ENCODE measurements at places on chromosomes 5 and 9.

- no peak for DNase-seq
Measured at GRCh38 chr5:150675069-150675468, 14.0 kb downstream of the MYOZ3 start.

- DNase-seq, result no peak
Measured at GRCh38 chr5:158064334-158065123, 205.6 kb upstream of the CLINT1 start.

DNA sequence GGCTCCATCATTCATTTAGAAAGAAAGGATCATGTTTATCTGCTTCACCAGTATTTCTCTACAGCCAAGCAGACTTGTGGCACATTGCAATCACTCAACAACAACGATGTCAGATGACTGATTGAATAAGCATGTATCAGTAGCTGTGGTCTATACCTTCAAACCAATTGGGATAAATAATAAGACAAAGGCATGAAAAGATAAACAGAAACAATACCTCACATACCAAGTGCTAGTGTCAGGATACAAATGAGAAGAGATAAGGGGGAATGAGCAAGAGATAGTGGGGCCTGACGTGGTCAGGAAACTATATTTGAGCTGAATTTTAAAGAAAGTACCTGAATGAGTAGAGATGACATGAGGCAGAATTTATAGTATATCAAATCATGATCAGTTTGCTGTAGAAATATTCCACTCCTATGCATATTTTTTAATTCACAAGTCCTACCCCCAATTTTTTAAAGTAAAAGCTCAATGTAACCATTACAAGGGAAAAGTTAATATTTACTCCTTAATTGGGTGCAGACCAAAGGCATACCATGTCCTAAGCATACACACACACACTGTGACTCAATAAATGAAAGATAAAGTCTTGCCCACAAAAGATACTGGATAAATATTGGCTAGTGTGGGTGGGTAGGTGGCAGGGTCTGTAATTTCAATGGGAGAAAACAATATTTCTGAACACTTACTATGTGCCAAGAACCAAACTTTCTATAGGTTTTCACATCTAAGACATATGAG, 284.5 kb downstream of the SPOCK1 start:
- DNase-seq, result no peak

- no peak for DNase-seq
Measured at GRCh38 chr5:147203213-147203612, 31.6 kb upstream of the STK32A start.

DNA sequence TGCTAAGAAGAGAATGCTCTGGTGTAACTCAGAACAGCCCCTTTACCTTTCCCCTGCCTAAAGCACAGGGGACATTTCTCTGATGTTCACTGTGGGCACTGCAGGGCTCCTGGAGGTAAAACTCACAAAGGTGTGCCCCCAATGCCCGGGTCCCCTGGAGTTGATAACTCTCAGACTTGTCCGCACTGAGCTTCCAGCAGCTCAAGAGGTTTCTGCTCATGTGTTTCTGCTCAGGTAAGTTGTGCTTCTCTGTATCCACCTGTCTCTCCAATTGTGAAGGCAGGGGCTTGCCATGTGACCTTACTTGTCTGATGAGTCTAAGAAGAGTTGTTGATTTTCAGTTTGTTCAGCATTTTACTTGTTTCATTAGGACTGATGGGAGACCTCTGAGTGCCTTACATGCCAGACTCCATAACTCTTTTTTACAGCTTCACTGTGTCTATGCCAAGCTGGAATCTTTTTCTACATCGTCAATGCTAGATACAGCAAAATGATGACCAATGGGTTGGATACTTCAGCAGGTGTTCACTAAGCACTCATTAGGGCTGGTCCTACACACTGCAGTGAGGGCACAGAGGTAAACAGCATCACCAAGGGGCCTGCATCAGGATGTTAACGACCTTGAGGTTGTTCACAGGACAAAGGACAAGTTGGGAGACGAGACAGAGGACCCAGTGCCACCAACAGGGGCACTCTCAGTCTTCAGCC, 56.4 kb downstream of the MRPL36 start:
- DNase-seq, result no peak

DNA sequence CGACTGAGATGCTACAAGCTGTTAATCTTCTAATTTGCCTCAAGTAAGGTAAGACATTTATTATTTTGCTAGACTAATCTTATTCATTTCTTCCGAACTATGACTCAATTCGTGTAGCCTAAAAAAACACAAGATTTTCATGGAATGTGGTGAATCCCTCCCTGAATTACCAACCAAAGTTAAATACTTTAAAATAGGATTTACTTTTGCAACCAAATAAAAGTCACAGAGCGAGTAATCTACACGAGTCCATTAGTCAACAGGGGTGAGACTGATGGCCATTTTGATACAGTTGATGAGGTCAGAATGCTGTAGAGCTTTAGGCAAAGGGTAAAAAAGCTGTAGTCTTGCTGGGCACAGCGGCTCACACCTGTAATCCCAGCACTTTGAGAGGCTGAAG, 13.1 kb upstream of the BNC2 start:
- DNase-seq, result no peak

GRCh38 chr9:35341585-35341984, 148.3 kb upstream of the RUSC2 start:
- DNase-seq, result no peak

DNA sequence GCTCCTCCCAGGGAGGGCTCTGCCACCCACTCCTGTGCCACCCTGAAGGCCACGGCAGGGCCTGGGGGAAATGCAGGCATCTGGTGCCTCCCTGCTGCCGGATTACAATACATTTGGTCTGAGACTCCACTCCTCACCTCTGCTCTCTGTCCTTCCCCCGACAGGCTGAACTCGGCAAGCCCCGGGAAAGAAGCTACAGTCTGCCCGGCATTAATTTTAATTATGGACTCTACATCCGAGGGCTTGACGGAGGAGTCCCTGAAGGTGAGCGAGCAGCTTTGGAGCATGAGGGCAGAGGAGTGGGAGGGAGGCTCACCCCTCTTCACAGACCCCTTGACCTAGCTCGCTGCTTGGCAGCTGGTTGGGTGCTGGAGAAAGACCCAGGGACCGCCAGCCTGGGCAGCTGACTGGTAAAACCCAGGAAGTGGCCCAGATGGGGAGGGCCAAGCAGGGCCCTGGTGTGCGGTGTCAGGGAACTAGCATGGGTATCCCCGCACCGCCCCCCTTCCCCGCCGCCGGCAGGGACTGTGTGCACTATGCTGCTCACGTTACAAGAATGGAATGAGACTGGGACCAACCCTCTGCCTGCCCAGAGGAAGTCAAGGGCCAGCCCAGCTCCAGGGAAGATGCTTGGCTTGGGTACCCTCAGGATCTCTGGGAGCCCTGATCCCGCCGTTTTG, 83.7 kb upstream of the BARHL1 start:
- DNase-seq, result no peak

DNA sequence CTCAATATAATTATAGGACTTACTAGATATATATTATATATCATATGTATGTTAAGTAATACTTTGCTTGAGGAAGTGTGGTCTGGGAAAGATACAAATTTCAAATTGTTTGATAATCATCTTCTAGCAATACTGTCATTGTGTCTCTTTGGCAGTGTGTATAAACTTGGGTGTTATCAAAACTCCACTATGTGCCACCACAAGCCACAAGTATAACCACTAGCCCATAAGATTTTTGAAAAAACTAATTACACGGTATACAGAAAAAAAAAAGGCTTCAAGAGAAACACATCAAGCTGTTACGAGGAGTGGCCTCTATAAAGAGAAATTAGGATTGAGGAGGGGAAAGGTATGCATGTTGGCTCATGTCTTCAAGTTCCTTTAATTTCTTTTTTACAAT, 44.7 kb upstream of the PCSK5 start:
- no peak for DNase-seq

DNA sequence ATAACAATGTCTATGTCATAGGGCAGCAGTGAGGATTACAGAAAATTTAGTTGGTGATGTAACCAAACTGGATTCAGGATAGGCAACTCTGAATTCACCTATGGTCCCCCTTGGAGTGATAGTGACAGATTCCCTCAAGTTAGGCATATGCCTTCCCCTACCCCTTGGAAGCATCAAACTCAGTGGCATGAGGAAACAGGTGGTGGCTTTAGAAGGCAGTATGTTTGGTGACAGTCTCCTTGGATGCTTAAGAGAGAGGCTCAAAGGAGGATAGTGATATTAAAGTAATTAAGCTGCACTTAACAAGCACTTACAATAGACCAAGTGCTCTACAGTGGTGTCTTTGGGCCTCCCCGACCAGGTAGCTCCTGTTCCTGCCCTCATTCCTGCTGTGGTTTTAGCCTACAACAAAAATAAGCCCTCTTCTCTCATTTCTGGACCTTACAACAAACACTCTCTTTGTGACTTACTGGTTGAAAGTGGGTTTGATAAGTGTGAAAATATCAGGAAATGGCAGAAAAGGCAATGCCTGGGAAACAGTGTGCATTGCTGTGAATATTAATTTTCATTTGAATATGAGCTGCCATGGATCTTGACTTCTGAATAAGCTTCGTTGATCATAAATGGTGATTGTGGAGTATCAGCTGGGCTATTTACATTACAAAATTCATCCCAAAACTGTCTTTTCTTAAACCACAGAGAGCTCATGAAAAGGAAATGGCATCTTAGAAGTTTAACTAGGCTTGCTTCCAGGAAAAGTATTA, 29.2 kb downstream of the NR4A3 start:
- DNase-seq, result no peak

DNA sequence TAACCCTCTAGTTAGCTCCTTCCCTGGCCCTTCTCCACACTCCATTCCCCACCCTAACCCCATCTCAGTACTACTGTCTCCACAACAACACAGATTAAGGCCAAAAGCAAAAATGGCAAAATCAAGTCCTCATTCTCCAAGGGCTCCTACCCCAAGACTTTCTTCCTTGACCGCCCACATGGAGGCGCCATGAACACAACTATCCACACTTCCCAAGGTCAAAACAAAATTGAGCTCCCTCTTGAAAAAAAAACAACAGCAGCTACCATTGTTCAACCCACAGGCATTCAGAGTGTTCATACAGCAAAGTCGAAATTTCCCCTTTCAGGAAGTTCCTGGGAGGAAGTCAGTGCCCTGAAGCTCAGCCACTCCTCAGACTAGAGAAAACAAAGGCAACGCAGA, 54.4 kb downstream of the GNAQ start:
- peak; percentile 23 for DNase-seq

DNA sequence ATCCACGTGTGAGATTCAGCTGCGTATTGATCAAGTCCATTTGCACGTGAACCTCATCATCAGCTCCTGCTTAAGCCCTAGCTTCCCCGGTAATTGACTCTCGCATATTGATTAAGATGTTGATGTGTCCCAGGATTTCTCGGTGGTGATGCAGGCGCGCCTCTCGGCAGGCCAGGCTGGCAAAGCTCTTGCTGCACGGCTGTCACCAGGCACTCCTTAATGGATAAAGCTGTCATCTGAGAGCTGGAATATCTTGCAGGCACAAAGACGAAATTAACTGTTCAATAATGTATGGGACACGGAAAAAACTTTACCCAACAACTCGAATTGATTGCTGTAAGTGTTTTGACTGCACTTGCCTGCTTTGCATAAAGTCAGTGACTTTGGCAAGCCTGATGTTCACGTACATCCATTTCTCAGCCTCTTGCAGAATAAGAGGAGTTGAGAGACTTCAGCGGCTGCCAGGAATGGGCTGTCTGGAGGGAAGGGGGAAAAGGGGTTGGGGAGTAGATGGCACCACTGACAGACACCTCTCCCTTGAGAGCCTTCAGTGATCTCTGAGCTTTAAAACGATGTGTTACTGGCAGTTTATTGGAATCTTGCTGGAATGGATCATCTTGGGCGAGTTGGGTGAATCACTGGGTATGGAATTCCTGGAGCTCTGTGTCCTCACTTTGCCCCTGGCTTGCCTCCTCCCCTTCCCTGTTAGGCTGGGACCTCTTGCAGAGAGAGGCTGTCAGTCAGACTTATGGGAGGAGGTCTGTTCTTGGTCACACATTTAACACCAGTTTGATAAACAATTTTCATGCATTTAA, 650.3 kb downstream of the CCDC171 start:
- peak; percentile 43 for DNase-seq

DNA sequence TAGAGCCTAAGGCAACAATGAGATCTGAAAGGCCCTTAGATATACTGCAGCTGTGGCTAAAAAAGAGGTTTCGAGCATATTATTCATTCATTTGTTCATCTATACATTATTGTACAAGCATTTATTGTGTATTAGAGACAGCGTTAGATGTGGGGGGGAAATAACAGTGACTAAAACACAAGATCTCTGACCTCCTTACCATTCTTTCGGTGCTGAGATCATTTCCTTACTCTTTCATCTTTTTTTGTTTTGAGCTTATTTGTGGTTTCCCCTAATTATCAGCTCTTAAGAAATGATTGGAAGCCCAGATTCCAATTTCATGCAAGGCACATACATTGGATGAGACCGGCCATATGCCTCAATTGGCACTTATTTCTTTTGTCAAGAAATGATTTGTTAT, 113.2 kb downstream of the SEC61B start:
- DNase-seq, result no peak

GRCh38 chr5:74035521-74035937, 409.5 kb downstream of the ARHGEF28 start:
- no peak for DNase-seq

DNA sequence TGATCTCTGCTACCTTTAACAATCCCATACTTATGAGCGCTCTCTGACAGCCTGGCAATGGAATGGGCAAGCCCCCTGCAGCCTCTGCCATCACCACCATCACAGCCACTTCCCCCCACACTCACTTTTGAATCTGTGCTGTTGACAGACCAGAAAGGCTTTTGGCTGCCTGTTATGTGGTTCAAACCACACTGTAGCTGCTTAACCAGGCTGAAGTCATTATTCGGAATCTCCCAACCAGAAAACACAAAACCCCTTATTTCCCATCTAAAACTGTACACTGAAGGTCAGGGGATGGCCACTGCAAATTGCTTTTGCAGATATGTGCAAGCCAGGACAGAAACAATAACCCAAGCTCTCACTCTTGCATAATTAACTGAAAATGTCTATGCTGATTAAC, 35.8 kb downstream of the PTCH1 start:
- no peak for DNase-seq

- DNase-seq, result no peak
Measured at GRCh38 chr9:5764130-5764868, 68.6 kb downstream of the ERMP1 start.

GRCh38 chr5:134439210-134439654, 27.6 kb upstream of the CDKN2AIPNL start:
- peak; percentile 61 for DNase-seq

All from 8988T (cell line).